ENCODE measurements at places on chromosomes 3 and 15. TPM values are rescaled to one million over a fixed set of nuclear protein-coding genes. Genes with fewer than 3 reads are reported as not detected.

Gene MCCC1
- total RNA-seq = 38.3 TPM

Gene RTP1
- total RNA-seq = 0.41 TPM

Gene CEP19
- 10.6 TPM for total RNA-seq

Gene CCR2
- total RNA-seq = 0.41 TPM

Gene ROBO1
- 296 TPM for total RNA-seq

Gene WNT5A
- 7.3 TPM for total RNA-seq

Gene FES
- total RNA-seq = 3.7 TPM

Gene SLC9A9
- 4.9 TPM for total RNA-seq

GRCh38 chr3:55790596-55791350 lies 303.7 kb upstream of the WNT5A start:
- no peak for DNase-seq

DNA sequence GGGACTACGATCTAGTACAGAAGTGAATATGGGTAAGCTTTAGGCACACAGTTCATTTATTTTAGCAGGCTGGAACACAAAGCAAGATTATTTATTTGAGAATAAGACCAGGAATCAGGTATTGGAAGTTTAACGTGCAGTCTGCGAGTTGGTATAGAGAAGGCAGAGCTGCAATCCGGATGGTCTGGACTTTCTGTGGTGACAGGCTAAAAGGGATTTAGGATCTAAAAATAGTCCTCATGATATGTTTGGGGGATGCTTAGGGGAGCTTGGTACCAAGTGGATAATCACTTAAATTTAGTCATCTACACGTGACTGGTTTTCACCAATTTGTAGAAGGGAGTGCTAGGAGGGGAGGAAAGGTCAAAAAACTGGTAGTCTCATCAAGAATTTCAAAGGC lies 119.4 kb downstream of the DLG1 start:
- no peak for DNase-seq

DNA sequence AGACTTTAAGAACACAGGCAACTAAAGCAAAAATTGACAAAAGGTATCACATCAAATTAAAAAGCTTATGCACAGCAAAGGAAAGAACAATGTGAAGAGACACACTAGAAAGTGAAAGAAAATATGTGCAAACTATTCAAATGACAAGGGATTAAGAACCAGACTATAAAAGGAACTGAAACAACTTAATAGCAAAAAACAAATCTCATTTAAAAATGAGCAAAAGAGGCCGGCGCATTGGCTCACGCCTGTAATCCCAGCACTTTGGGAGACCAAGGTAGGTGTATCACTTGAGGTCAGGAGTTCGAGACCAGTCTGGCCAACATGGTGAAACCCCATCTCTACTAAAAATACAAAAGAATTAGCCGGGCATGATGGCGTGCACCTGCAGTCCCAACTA lies 14.4 kb downstream of the NGLY1 start:
- no peak for DNase-seq

DNA sequence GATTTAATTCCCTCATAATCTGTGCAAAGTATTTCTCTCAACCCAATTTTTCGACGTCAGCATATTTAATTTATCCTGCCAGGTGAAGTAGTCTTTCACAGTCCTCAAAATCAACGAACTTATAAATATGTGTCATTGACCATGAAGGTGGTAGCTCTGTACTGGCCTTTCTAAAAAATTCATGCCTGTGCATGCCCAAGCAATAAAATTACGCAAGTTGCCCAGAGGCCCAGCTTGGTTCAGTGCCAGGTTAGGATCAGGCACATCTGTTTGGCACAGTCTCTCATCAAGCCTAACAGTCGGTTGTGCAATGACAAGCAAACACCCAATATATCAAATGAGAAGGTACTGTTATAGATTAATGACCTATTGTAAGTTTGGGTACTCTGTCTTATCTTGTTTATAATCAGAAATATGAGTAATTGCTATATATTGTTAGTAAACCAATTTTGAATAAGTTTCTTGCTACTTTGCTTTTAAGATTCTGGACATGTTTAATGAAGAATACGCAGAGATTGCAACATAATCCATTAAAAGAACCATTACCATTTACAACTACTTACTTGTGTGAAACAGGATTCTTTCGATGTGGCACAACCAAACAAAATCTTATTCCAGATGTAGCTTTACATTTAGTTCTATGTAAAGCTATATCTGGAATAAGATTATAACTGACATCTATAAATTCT lies 159.0 kb upstream of the IL12A start:
- DNase-seq = no peak

DNA sequence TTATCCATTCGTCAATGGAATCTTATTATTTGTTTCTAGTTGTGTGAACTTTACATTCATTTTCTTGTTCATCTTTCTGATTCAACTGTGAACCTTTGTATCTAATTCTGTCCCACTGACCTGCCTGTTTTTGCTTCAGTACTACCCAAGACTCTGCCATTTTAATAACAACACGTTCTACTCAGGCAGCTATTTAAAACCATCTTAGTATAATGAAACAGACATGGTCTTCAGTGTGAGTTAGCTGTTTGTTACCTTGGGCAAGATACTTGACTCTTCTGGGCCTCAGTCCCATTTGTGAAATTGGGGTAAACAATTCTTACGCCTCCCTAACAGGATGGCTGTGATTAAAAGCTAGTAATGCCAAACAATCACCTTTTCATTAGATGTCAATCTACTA lies 1.6 kb downstream of the BTBD1 start:
- no peak for DNase-seq

- DNase-seq = no peak
Observed at GRCh38 chr3:83890763-83891135, 1068.0 kb upstream of the CADM2 start.

- DNase-seq = no peak
Observed at GRCh38 chr15:67458331-67459029, 62.5 kb upstream of the C15orf61 start.

GRCh38 chr3:53211706-53212702 lies 43.8 kb downstream of the TKT start:
- no peak for DNase-seq

GRCh38 chr15:74835312-74835823 lies 7.6 kb downstream of the ULK3 start:
- DNase-seq = no peak

GRCh38 chr15:28191832-28192231 lies 92.7 kb upstream of the OCA2 start:
- DNase-seq = peak; percentile 63

GRCh38 chr3:50926868-50927267 lies 252.1 kb downstream of the DOCK3 start:
- DNase-seq = no peak

DNA sequence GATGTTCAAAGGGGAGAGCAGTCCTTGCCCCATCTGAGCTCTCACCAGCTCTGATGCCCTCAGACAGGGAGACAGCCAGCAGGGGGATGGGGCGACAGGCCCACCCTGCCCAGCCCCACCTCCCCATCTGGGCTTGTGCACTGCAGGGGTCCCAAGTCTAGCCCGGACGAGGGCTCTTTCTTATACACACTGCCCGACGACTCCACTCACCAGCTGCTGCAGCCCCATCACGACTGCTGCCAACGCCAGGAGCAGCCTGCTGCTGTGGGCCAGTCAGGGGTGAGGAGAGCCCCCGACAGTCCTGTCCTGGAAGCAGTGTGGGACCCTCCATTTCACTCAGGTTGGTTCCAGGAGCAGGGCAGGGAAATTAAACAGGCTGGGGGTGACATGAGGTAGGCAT lies 73.9 kb downstream of the BOC start:
- no peak for DNase-seq

DNA sequence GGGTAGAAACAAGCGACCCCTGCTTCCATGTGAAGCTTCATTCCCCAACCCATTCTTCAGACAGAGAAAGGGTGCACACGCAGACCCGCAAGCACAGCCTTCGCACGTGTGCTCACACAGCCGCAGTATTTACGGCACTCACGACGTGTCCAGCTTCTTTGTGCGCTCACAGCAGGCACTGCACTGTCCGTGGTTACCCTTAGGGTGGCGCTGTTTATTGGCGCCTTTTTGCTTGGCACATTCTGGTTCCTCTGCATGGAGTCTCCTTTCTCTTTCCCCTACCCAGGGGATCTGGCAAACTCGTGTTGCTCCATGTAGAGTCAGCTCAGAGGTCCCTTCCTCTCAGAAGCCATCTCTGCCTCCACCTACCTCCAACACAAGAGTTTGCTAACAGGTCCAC lies 115.1 kb downstream of the SLCO3A1 start:
- no peak for DNase-seq

DNA sequence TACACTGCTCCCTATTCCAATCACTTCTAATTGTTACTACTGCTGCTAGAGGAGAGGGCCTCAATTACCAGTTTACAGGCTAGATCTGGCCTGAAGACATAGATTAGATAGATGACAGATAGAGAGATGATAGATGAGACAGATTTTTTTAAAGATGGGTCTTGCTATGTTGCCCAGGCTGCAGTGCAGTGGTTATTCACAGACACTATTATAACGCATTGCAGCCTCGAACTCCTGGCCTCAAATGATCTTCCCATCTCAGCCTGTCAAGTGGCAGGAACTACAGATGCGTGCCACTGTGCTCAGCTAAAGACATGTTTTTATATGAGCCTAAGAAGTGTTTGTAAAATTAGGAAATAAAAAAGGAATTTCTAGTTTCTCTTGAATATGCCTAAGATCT lies 6.2 kb downstream of the SLC33A1 start:
- no peak for DNase-seq

GRCh38 chr3:32557640-32558352 lies 12.9 kb downstream of the DYNC1LI1 start:
- no peak for DNase-seq
